H1 (cell line): ENCODE measurements at places on chromosomes 12 and 14.
A peak's percentile ranks its signal among the peaks of the same experiment; 100 is the strongest.

GRCh38 chr14:101253948-101254347 lies 307.3 kb upstream of the DIO3 start:
- DNase-seq: no peak

- peak; percentile 96 for DNase-seq
Observed at GRCh38 chr14:74362361-74362915, 14.2 kb downstream of the VRTN start.

GRCh38 chr14:52268279-52269061 lies 972 bp downstream of the PTGDR start:
- DNase-seq: peak; percentile 77

DNA sequence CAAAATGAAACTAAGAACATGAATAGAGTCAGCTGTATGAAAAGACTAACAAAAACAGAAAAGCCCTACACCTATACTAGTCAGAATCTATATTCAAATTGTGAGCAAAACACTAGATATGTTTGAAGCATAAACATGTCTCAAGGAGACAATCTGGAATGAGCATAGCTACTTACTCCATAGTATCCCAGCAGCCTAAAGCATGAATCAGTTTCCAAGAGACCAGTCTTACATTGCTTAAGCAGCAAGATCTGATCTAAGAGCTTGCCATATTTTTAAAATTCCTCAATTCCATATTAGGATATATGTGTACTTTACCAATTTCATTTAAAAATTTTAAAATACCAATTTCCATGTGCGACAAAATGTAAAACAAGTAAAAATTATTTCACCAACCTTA lies 7.7 kb downstream of the CAPS2 start:
- DNase-seq: no peak

- no peak for DNase-seq
Observed at GRCh38 chr14:50085570-50086320, 30.6 kb downstream of the VCPKMT start.

- DNase-seq: no peak
Observed at GRCh38 chr12:131589221-131589897, 121.5 kb upstream of the SFSWAP start.

DNA sequence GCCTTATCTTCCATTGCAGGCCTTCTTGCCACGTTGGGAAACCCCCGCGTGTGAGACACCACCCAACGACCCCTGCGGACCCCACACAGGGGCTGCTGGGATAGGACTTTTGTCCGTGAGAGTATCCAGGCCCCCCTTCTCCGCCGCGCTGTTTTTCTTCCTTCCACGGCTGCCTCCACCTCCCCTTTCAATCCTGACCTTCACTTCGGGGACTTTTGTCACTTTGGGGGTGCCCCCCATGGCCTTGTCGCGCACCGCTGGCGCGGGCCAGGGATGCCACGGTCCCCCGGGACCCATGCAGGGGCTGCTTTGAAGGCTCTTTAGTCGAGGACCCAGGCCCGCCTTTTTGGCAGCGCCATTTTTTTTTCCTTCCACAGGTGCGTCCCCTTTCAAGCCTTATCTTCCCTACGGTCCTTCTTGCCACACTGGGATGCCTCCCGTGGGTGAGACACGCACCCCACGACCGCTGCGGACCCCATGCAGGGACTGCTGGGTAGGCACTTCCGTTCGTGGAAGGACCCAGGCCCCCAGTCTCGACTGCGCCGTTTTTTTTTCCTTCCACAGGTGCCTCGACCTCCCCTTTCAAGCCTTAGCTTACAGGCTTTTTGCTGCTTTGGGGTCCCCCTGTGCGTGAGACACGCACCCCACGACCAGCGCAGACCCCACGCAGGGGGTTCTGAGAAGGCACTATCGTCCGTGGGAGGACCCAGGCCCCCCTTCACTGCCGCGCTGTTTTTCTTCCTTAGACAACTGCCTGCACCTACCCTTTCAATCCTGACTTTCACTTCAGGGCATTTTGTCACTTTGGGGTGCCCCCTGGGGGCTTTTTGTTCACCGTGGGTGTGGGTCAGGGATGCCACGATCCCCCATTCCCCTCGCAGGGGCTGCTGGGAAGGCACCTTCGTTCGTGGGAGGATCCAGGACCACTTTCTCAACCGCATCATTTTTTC lies 267.4 kb downstream of the ALG10 start:
- no peak for DNase-seq

DNA sequence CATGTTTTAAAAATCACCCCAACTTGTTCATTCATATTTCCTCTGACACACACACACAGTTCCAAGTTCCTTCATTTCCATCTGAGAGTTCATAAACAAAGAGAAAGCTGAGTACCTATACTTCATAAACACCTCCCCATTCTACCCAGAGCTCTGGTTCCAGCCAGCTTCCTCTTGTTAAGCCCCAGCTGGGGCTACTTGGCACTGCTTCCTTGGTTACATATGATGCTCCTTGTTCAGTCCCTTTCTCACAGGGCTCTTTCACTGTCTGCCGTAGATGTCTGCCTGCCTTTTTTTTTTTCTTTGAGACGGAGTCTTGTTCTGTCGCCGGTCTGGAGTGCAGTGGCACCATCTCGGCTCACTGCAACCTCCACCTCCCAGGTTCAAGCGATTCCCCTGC lies 77.5 kb downstream of the COX16 start:
- DNase-seq: no peak

DNA sequence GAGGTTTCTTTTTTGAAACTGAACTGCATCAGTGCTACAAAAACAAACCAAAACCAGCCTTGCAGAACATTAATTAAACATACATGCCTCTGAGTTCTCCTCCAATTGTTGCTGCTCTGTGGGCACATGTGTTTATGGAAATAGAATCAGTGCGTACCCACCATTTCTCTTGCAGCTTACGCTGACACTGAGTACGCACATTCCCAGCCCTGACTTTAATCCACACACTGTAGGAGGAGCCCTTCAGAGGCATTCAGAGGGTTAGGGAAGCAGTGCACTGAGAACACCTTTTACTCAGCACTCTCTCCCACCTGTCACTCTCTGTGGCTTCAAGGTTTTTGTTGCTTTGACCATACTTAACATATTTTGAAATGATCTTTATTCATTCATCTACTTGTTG lies 250.5 kb upstream of the PWP1 start:
- DNase-seq: no peak
